ENCODE measurements at places on chromosomes 4 and X.

DNA sequence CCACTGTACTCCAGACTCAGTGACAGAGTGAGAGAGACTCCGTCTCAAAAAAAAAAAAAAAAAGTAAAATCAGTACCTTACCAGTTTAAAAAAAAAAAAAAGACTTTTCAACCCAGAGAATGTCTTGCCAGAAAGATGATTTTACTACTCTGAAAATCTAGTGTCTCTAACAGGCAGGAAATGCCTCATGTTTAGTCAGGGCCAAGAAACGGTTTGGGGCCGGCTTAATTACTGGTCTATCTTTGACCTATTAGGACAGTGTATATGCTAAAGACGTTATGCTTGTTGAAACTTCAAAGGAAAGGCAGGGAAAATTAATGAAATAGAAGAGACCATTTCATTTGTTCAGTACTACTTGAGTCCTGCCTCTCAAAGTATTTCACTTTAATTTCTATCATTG, 9.9 kb downstream of the BEND4 start:
- no peak for DNase-seq

GRCh38 chrX:28969126-28969525, 381.9 kb downstream of the IL1RAPL1 start:
- DNase-seq = no peak

GRCh38 chrX:11591723-11592346, 73.9 kb downstream of the ARHGAP6 start:
- no peak for DNase-seq

DNA sequence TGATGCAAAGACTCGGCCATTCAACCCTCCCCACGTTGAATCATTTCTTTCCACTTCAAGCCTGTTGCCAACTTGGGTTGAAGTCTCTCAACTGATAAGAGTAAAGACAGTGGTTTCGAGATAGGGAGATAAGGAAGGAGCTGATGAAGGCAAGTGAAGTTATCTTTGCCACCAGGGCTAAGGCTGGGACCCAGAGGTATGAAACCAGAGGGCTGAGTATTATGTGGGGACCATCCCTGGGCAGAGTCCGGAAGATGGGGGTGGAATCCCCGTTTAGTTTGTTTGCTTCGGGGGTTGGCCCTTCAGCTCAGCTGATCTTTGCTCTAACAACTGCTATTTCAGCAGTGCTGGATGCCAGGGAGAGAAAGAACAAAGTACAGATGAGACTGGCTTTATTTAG, 2.3 kb upstream of the XPNPEP2 start:
- DNase-seq = no peak

DNA sequence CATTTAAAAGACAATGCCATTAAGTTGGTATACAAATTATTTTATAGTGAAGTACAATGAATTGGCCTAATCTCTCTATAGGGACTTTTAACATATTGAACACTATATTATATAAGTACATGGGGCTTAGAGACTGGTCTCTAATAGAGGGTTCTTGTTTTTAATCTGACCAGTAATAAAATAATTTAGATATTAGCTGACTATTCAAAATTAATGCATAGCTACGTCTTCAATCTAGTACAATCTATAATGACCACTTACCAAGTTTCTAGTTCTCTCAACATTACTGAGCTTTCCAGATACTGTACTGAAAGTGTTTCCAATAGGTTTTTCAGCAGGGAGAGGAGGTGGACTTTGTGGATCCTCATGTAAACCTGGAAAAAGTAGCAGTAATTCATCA, 59.6 kb downstream of the RPS3A start:
- DNase-seq = no peak
